Smooth muscle cell of the pulmonary artery (primary cell): ENCODE measurements at places on chromosomes 6 and 20. TPM values are rescaled to one million over a fixed set of nuclear protein-coding genes. Genes with fewer than 3 reads are reported as not detected.

Gene MUC21
- total RNA-seq: not detected in 2 replicates

Gene RBPJL
- not detected in 2 replicates for total RNA-seq

Gene TFAP2C
- total RNA-seq: not detected in 2 replicates

Gene CDH26
- 0.17 and 0.59 TPM in 2 replicates for total RNA-seq

Gene PRDM13
- total RNA-seq: 0.07 TPM in 1 of 2 replicates, not detected in the other

Gene ANKEF1
- total RNA-seq: 2.2 and 2.5 TPM in 2 replicates

Gene CD24
- total RNA-seq: 0.85 and 3.3 TPM in 2 replicates

Gene RIPPLY2
- total RNA-seq: not detected in 2 replicates

Gene GPX5
- total RNA-seq: not detected in 2 replicates

Gene MICB
- 14.8 and 15.8 TPM in 2 replicates for total RNA-seq

Gene CYP21A2
- 0.20 and 0.26 TPM in 2 replicates for total RNA-seq

Gene OR12D3
- not detected in 2 replicates for total RNA-seq

Gene NEURL2
- total RNA-seq: 3.8 and 4.5 TPM in 2 replicates

Gene SEL1L2
- not detected in 2 replicates for total RNA-seq

Gene DLGAP4
- 29.1 and 30.8 TPM in 2 replicates for total RNA-seq

Gene TAGAP
- not detected in 2 replicates for total RNA-seq

Gene TRIM15
- not detected in 2 replicates for total RNA-seq

Gene OSBPL2
- total RNA-seq: 30.7 and 32.0 TPM in 2 replicates

Gene SLC17A3
- total RNA-seq: not detected in 2 replicates

Gene PNLDC1
- total RNA-seq: 0.07 and 0.20 TPM in 2 replicates

Gene ACTL10
- total RNA-seq: 2.3 and 3.5 TPM in 2 replicates

Gene TNFRSF6B
- total RNA-seq: 0.98 and 21.2 TPM in 2 replicates

Gene RIMS4
- 0.39 and 1.3 TPM in 2 replicates for total RNA-seq

Gene KCNB1
- total RNA-seq: 0.07 TPM in 2 replicates

Gene NKX2-4
- total RNA-seq: not detected in 2 replicates

Gene IRF4
- total RNA-seq: under 0.01 TPM in 1 of 2 replicates, not detected in the other

Gene ZNF133
- total RNA-seq: 21.7 and 23.0 TPM in 2 replicates

Gene PACSIN1
- total RNA-seq: 0.07 TPM in 1 of 2 replicates, not detected in the other

Gene RAE1
- total RNA-seq: 24.7 and 29.9 TPM in 2 replicates

Gene KCNK15
- total RNA-seq: 4.8 and 15.8 TPM in 2 replicates

Gene SLC22A2
- 0.07 and 1.7 TPM in 2 replicates for total RNA-seq

Gene PI3
- not detected in 2 replicates for total RNA-seq

Gene HLA-DOB
- total RNA-seq: 0.10 and 0.20 TPM in 2 replicates

Gene TMEM200A
- total RNA-seq: 134 and 167 TPM in 2 replicates

Gene LRRC73
- total RNA-seq: 0.78 and 1.4 TPM in 2 replicates

Gene OTOR
- not detected in 2 replicates for total RNA-seq

Gene SIRPG
- total RNA-seq: not detected in 2 replicates

Gene SAPCD1
- 0.78 and 0.79 TPM in 2 replicates for total RNA-seq

Gene C6orf141
- 6.5 TPM in 1 of 2 replicates, not detected in the other for total RNA-seq

Gene SAMHD1
- total RNA-seq: 16.3 and 18.8 TPM in 2 replicates

Gene PRPH2
- 0.50 and 0.91 TPM in 2 replicates for total RNA-seq

Gene METTL24
- total RNA-seq: 0.26 and 0.52 TPM in 2 replicates

Gene C6orf136
- 2.2 and 2.5 TPM in 2 replicates for total RNA-seq

Gene KHDRBS2
- total RNA-seq: not detected in 2 replicates

Gene CCR6
- total RNA-seq: not detected in 2 replicates

Gene STMND1
- not detected in 2 replicates for total RNA-seq

Gene ESR1
- total RNA-seq: 0.36 and 1.8 TPM in 2 replicates

Gene FOXS1
- 20.6 and 23.1 TPM in 2 replicates for total RNA-seq

Gene NPBWR2
- not detected in 2 replicates for total RNA-seq

Gene KLHDC3
- total RNA-seq: 59.1 and 86.7 TPM in 2 replicates

Gene HRH3
- not detected in 2 replicates for total RNA-seq

Gene GJA10
- total RNA-seq: not detected in 2 replicates

Gene GHRH
- total RNA-seq: not detected in 2 replicates

Gene SLC32A1
- total RNA-seq: not detected in 2 replicates

Gene MRAP2
- total RNA-seq: 2.7 and 11.2 TPM in 2 replicates

Gene SYNDIG1
- 0.56 and 1.4 TPM in 2 replicates for total RNA-seq

Gene OGFR
- total RNA-seq: 22.6 and 26.8 TPM in 2 replicates

Gene XKR7
- total RNA-seq: under 0.01 TPM in 1 of 2 replicates, not detected in the other

Gene VSTM2L
- 2.1 and 2.5 TPM in 2 replicates for total RNA-seq
